ENCODE measurements at places on chromosomes 16 and 17.

DNA sequence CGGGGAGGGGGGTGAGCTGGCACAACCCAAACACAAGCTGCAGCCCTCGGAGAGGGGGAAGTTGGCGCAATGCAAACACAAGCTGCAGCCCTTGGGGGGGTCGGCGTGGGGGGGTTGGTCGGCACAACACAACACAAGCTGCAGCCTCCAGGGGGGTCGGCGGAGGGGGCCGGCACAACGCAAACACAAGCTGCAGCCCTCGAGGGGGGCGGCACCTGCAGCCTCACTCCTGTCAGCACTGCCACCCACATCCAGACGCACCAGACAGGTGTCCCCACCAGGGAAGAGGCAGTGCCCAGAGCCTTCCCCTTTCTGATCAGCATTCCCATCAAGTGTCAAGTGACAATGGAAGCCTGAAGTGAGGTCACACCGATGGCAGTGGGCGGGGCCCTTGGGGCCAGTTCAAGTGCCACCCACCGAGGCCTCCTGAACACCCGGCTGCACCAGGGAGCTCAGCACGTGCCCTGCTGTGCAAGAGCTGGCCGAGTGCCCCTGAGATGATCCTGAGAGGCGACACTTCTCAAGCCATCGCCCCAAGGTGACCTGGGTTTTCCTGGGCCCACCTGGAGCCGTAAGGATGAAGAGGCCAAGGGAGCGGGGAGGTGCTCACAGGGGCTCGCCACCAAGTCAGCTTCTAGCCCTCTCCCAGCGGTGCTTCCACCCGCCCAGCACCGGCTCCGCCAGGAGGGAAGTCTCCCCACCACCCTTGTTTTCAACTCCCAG, 59.3 kb downstream of the KLHDC4 start:
- no peak for DNase-seq

- peak; percentile 15 for DNase-seq
These were observed 79.0 kb downstream of the RPA1 start for GRCh38 chr17:1908699-1909309.

GRCh38 chr16:56193951-56194726, 2.9 kb downstream of the GNAO1 start:
- peak; percentile 76 for DNase-seq

- DNase-seq, result no peak
These were observed 187.8 kb downstream of the RAB11FIP4 start for GRCh38 chr17:31579265-31579664.

DNA sequence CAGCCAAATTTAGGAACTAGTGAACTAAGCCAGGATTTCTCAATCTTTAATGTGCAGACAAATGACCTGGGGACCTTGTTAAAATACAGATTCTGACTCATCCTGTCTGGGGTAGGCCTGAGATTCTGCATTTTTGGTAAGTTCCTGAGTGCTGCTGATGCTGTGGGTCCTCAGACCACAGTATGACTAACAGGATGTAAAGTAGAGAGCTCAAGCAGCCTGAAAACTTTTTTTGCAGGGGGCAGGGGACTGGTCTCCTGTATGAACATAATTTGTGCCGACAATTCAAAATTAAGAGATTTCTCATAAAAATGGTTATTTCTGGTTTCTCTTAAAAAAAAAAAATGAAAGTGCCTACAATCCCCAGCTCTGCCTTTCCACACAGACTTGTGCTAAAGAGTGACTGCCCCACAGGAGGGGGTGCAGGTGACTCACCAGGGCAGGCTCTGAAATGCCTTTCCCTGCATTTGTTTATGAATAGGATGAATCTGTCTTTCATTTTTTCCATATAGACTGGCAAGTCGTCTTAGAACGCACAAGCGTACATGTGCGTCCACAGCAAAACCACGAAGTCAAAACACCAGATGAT, 271.5 kb downstream of the PHKB start:
- DNase-seq, result peak; percentile 8

- DNase-seq, result no peak
These were observed 366.0 kb downstream of the CDH13 start for GRCh38 chr16:82992786-82993185.

GRCh38 chr16:79687249-79688130, 87.0 kb upstream of the MAF start:
- DNase-seq, result no peak

GRCh38 chr16:14549789-14550153, 80.3 kb downstream of the PARN start:
- no peak for DNase-seq

DNA sequence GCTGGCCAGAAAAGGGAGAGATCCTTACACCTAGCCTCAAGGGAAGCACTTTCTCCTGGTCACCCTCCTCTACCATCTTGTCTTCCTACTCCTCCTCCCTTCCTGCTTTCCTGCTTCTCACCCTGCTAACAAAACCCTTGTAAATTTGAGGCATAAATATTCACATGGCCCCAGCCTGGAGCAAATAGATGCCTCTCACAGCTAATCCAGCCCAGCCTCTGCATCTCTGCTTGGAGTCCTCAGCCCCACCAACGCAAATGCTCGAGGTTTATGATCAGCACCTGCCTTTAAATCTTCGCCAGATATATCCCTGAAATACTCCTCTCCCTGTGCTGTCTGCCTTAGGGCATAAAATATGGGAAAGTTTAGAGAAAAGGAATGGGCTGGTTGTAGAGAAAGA, 205.2 kb upstream of the CDH5 start:
- DNase-seq, result no peak

DNA sequence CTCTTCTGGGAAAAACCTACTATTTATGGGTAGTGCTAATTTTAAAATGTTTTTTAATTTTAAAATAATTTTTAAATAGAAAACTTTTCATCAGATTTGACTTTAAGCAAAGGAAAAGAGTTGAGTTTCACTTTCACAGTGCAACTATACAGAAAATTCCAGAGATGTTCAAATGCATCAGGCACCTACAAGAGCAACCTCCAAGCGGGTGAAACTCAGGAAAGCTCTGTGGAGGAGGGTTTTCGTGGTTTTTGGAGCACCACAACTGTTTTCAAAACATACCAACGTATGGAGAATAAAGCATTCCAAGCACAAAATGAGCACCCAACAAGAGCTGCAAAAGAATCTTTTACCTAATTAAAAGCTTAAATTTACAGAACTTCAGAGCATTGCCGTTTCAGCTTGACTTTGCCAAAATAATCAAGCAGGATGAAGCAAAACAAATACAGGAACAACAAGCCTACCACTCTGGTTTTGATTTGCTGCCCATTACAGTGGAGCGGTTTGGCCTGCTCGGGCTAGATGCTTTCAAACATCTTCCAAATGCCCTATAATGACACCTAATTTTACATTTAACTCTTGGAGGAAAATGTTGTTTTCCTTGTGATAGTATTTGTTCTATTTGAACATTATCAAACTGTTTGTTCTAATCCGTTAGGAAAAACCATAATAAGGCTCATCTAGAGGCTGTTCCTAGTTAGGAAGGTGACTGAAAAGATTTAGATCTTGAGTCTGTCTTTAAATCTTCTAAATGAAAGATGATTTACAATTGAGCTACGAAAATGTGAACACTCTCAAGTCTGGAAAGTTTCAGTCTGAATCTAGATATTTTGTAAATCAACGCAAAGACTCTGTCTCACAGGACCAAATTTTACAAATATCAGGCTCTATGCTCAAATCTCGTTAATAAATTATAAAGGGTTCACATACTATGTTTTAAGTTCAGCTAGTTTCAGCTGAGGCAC, 34.5 kb downstream of the NACA2 start:
- no peak for DNase-seq

DNA sequence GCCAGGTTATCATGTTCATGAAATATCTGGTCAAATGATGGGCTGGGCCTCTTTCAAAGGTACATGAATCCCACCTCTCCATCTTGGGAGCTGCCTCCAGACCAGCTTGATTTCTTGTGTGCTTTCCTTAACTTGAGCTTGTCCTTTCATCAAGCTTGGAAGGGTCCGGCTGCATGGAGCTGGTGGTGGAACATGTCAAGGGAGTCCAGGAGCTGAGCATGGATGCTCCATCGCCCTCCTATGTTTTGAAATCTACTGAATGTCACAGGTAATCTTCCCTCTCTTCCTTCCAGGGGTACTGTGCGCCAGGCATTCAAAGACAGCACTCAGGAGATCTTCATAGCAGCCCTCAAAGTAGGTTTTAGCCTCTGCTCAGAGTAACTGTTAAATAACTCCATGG, 105.8 kb downstream of the N4BP1 start:
- no peak for DNase-seq

GRCh38 chr17:75665981-75666380, 973 bp downstream of the RECQL5 start:
- no peak for DNase-seq

DNA sequence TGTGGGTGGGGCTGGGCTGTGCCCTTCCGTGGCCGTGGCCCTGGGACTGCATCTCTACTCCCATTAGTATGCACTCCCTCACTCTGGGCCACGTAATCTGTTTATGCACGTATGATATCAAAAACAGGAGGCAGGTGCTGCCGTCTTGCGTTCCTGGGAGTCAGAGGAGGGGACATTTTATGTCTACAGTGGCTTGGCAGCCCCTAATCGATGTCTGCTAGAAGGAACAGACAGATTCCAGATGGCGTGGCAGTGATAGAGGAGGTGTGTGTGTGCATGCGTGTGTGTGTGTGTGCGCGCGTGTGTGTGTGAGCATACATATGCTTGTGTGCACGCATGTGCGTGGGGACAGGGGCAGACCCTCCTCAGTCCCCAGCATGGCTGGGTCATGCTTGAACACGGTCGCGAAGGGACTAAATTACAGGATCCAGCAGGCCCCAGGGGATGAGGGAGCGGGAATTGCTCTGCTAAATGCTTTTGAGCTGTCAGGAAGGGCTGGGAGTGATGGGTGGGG, 44.7 kb downstream of the SREBF1 start:
- DNase-seq, result no peak

DNA sequence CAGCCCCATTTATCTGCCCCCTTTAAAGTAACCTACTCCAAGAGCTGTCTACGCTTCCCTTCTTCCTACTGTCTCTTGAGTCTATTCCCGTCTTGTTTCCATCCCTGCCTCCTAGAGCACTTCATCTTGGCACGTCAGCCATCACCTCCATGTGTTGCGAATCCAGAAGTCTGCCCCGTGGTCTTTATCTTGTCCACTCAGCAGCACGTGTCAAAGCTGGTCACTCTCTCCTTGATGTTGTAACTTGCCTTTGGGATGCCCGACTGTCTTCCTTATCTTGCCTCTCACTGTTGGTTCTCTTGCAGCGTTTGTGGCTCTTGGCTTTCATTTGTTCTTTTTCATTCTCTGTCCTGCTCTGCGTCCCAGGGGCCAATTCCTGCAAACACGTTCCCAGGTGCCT, 99.4 kb downstream of the PLCG2 start:
- DNase-seq, result no peak

DNA sequence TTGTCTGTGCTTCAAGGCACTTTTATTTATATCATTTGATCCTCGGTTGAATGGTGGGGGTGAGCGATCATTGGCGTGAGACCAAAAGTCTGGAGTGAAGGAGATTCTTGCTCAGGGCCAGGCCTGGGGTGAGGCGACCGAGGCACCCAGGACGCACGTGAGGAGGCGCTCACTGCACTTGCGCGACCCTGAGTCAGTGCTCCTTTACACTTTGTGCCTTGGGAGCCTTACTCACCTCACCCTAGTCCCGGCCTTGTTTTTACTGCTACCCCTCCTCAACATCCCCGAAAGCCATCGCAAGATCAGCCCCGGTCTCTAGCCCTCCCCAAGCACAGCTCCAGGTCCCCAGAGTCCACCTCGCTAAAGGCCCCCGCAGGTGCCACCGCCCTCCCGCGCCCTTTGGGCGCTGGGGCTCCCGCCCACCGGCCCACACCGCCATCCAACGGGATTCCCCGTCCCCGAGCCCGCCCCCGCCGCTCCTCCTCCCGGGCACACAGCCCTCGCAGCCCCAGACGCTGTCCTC, 496 bp downstream of the EZH1 start:
- peak; percentile 69 for DNase-seq

- no peak for DNase-seq
These were observed 1.5 kb upstream of the ARL5C start for GRCh38 chr17:39167476-39167875.

DNA sequence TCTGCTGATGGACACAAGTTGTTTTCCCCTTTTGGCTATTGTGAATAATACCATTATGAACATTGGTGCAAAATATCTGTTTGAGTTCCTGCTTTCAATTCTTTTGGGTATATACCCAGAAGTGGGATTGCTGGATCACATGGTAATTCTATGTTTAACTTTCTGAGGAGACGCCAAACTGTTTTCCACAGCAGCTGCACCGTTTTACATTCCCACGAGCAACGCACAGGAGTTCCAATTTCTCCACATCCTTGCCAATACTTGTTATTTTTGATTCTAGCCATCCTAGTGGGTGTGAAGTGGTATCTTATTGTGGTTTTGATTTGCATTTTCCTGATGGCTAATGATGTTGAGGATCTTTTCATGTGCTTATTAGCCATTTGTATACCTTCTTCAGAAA, 43.4 kb upstream of the GAS7 start:
- DNase-seq, result no peak

DNA sequence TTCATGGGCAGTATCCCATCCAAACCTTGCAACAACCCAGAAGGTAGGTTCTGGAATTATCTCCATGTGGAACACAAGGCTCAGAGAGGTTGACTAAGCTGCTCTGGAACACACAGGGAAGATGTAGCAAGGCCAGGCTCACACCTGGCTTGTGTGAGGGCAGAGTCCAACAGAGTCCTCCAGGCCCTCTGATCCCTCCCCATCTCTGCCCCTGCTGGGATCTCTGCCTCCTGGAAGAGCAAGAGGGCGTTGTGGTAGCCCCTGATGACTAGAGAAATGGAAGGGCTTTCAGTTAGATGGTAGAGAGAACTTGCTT, 7.0 kb upstream of the PPP1R1B start:
- no peak for DNase-seq

GRCh38 chr16:16025214-16025968, 76.0 kb downstream of the ABCC1 start:
- DNase-seq, result peak; percentile 58

- DNase-seq, result no peak
These were observed 4.0 kb downstream of the C1QTNF1 start for GRCh38 chr17:79027925-79028491.

DNA sequence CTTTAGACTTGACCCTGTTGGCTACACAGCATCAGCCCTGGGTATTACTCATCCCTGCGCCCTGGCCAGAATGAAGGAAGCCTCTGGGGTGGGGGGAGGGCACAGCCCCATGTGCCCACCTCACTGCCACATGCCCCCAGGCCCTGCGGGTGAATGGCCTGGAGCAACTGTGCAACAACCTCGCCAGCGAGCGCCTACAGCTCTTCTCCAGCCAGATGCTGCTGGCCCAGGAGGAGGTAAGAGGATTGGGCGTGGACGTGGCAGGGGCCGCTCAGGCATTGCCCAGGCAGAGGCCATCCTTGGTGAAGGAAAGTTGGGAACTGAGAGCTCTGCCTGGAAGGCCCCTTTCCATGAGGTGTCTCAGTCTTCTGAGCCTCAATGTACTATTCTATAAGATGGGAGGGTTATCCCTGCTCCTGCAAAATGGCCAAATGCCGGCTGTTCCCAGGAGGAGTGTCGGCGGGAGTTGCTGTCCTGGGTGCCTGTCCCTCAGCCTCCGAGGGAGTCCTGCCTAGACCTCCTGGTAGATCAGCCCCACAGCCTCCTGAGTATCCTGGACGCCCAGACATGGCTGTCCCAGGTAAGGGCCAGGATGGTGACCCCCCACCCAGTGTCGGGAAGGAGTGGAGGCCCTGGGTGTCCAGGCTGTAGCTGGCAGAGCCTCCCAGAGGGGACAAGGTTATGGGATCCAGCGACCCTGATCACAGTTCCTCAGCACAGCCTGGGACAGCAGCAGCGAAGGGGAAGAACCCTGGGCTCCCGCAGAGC, 8.9 kb downstream of the MYO15B start:
- DNase-seq, result no peak

- DNase-seq, result no peak
These were observed 99.9 kb downstream of the RPTOR start for GRCh38 chr17:80644536-80644935.

- peak; percentile 57 for DNase-seq
These were observed 19.5 kb downstream of the ATP2A3 start for GRCh38 chr17:3944485-3945388.

GRCh38 chr17:12667299-12667958, 1.7 kb downstream of the MYOCD start:
- no peak for DNase-seq
